ENCODE measurements at places on chromosomes 13 and 19.

GRCh38 chr19:3024870-3025548, 4.1 kb downstream of the TLE2 start:
- DNase-seq, result no peak

GRCh38 chr13:51912511-51913225, 50.9 kb downstream of the CCDC70 start:
- DNase-seq, result no peak

- DNase-seq, result no peak
Measured at GRCh38 chr13:106182404-106182803, 353.1 kb downstream of the EFNB2 start.

GRCh38 chr19:36605101-36605876, at the start of gene ZNF382:
TSS of gene ZNF382 (plus strand) at chr19:36605313. CDS start at chr19:36609915, 4,602 bp downstream.
- DNase-seq, result peak; percentile 86

- no peak for DNase-seq
Measured at GRCh38 chr13:27026396-27026795, 145.2 kb downstream of the USP12 start.

- no peak for DNase-seq
Measured at GRCh38 chr19:29516821-29517395, 8.9 kb upstream of the VSTM2B start.

DNA sequence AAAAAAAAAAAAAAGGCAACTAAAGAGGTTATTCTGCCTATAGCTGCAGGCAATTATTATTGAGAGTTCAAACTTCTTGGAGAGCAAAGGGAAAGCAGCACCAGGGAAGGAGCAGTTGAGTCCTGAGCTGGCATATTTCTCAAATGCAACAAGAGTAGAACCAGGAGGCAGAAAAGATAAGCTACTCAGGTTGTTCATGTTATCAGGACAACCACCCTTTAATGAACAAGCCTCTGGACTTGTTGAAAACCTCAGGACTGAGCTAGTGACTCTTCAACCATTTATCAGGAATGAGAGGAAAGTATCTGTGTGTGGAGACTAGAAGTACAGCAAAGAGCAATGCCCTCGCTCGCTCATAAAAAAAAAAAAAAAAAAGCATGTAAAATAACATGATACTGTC, 183.0 kb downstream of the KCTD12 start:
- DNase-seq, result no peak

DNA sequence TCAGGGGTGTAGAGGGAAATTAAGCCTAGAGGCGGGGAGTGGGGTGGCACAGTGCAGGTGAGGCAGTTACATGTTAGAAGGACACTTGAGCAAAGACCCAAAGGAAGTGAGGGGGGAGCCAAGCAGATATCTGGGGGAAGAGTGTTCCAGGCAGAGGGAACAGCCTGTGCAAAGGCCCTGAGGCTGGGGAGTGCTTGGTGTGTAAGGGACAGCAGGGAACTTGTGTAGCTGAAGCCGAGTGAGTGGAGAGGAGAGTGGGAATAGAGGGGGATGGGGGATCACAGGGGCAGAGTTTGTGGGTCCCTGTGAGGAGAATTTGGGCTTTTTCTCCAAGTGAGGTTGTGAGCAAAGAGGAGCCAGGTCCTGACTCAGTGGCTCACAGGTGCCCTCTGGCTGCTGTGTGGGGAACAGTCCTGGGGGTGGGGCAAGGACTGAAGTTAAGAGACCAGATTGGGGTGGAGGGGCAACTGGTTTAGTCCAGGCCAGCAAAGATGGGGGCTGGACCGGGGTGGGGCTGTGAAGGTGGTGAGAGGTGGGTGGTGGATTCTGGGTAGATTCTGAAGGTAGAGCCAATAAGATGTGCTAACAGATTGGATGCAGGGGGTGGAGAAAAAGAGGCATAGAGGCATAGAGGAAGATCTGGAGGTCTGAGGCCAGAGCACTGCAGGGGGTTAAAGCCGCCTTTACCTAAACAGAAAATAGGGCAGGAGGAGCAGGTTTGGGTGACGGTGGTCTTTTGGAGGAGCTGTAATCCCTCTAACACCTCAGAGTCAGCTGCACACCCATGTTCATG, 75.3 kb downstream of the CACNA1A start:
- peak; percentile 24 for DNase-seq

DNA sequence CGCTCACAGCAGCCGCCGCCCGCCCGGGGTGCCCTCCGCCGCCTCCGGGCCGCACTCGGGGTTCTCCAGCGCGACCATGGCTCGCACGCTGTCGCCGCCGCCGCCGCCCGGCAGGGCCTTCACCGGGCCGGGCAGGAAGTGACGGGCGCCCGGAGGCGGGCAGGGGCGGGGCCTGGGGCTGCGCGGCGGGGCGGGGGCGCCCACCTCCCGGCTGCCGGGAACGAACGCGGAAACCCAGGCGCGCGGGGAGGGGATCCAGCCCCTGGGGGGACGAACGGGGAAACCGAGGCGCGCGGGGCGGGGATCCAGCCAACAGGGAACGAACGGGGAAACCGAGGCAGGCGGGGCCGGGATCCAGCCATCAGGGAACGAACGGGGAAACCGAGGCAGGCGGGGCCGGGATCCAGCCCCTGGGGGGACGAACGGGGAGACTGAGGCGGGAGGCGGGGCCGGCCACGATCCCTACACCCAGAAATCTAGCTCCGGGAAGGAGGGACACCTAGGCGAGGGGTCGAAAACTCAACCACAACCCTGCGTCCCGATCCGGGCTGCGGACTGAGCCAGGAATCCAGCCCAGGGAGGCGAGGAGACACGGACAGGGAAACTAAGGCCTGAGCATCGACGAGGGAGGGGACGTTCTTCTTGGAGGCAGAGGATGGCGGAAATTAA, at the start of gene R3HDM4:
R3HDM4 (minus strand) TSS at position 140 of the 669 bp plus-strand sequence; CDS start at position 78, 62 bp downstream.
- peak; percentile 81 for DNase-seq

- DNase-seq, result no peak
Measured at GRCh38 chr19:33781996-33782395, 14.7 kb upstream of the KCTD15 start.

GRCh38 chr19:10854350-10855089, 6.3 kb downstream of the C19orf38 start:
- DNase-seq, result no peak

Measured in activated CD8-positive, alpha-beta memory T cell treated with anti-CD3 and anti-CD28 coated beads for 1 hour (primary cell).